ENCODE measurements at places on chromosomes 16 and 17. TPM values are rescaled to one million over a fixed set of nuclear protein-coding genes. Genes with fewer than 3 reads are reported as not detected.

Gene NOMO2
- polyA plus RNA-seq = 74.4 TPM

Gene ACSM3
- 118 TPM for polyA plus RNA-seq

Gene USP7
- polyA plus RNA-seq = 133 TPM

Gene CCL18
- not detected for polyA plus RNA-seq

GRCh38 chr16:30977502-30977901 lies 7.5 kb upstream of the HSD3B7 start:
- DNase-seq = no peak

GRCh38 chr16:83882163-83882885 lies 16.6 kb upstream of the MLYCD start:
- DNase-seq = no peak

DNA sequence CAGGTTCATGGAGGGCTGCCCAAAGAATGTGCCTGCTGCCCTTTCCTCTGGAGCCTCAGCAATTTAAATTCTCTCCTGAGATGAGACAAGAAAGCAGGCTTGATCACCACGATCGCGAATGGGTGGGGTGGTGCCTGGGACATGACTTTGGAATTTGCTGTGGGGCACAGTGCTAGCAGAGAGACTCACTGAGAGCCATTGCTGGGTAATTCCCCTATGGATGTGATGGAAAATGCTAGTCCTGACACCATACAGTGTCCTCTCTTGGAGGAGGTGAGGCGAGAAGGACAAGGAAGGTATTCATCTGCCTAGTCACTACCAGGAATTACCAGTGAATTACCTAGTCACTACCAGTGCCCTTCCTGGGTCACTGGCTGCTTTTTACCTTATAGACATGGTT lies 15.5 kb downstream of the FAM20A start:
- DNase-seq = no peak

DNA sequence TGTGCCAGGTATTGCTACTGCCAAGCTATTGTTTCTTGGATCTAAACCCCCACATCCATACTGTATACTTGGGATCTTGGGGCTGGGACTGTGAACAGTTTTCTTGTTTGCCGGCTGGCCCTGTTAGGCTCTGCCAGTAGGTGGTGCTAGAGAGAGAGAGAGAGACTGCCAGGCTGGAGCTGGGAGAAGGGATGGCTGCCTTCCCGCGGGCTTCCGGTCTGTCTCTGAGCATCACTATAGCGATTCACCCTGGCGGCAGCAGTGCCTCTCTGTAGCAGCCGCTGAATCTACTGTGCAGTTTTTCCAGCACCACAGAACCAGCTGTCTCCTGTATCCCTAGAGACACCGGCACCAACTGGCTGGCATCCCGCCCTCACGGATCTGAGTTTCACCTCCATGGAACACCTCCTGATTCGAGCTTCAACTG lies 201.2 kb downstream of the UTP18 start:
- DNase-seq = peak; percentile 30

GRCh38 chr16:1914988-1915387 lies 3.2 kb downstream of the HS3ST6 start:
- no peak for DNase-seq

- no peak for DNase-seq
Observed at GRCh38 chr17:68424203-68424602, 33.1 kb downstream of the WIPI1 start.

DNA sequence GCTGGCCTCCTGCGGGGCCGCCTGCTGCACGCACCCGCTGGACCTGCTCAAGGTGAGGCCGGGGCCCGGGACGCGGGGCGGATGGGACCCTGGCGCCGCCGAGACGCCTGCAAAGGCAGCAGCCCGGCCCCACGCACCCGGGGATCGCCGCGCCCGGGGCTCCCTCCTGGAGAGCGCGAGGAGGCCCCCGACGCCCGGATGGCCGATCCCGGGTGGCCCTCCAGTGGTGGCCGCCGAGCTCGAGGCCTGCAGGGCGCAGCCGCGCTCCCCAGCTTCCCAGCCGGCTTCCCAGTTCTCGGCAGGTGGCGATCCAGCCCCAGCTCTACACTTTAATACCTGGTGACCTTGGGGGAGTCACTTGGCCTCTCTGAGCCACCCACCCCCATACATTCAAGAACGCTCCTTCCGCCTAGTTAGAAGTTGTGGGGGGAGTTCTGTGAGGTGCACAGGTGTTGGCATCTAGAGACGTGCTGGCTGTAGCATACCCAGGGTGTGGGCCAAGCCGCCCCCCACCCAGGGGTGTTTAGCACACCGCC lies 452 bp downstream of the SLC25A10 start:
- no peak for DNase-seq

DNA sequence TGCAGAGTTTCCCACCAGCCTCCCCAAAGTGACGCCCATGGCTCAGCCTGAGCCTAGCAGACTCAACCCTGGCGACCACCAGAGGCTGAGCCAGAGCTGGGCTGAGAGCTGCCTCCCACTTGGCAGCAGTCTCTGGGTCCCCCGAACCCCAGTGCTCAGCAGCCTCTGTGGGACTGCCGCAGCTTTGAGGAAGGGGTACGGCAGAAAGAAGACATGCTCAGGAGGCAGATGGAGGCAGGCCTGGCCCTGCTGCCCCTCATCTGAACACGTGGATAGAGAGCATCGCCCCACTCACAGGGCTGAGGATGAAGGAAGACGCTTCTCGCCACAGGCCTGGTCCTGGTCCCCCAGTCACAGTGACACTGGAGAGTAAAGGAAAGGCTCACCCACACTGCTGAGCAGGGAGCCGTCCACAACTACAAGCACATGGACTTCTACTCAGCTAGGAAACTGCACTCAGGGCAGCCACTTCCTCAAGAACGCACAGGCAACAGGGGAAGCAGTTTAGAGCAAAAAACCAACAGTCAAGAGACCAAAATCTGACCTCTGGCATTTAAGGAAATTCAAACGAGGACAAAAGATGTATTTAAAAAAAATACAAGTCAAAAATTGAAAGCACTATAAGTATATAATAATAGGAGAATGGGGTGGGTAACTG lies 45.2 kb upstream of the GSG1L start:
- DNase-seq = no peak

- DNase-seq = no peak
Observed at GRCh38 chr16:17232487-17232886, 238.3 kb downstream of the XYLT1 start.

DNA sequence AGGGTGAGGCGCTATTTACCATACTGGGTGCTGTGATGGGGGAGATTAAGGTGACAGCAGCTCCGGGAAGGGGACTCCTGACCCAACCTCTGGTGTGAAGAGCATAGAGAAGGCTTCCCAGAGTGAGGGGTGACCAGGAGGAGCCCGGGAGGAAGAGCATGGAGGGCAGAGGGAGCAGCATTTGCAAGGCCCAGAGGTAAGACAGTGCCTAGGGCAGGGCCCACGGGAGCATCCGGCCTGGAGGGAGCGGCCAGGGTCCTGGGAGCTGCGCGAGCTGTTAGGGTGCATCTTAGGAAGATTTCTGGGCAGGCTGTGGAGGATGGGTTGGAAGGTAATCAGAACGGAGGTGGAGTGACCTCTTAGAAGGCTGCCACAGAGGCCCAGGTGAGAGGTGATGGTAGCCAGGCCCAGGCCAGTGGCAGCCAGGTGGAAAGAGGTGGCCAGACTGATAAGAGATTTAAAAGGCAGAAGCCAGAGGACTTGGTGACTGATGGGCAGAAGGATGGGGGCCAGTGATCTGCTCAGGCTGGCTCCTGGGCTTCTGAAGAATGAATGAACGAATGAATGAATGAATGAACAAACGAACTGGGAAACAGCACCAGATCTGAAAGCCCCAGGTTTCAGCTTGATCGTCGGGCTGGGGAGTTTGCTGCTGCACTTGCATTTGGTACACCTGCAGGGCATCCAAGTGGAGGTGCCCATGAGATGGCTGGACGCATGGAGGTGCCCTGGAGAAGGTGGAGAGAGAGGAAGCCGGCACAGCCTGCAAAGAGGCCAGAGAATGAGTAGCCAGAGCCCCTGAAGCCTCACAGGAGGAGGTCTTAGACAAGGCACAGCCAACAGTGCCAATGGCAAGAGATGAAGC lies 13.0 kb upstream of the TMEM92 start:
- no peak for DNase-seq

GRCh38 chr16:88087517-88087877 lies 136.3 kb downstream of the BANP start:
- no peak for DNase-seq

Data from renal pelvis (tissue), 12 donors.